ENCODE measurements at places on chromosomes 1 and 21. TPM values are rescaled to one million over a fixed set of nuclear protein-coding genes. Genes with fewer than 3 reads are reported as not detected.

DNA sequence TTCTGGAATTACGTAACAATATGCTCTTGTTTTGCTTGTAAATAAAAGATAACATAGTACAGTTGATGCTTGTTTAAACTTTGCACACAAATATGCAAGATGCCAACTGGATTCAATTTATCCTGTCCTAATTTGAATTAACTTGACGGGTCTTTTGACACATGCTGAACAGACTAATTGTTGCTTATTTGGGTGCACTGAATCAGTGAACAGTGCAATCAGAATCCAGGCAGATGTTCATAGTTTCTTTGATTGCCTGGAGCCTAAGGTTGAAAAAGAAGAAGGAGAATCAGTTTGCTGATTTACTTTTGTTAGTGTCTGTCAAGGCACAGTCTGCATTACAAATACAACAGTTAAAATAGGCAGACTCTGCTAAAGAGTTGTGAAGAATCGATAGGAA lies 307.9 kb downstream of the COL11A1 start:
- no peaks in the 10 kb centered on the region for H3K4me1 ChIP-seq
- H3K27me3 ChIP-seq, result no peaks in the 10 kb centered on the region
- H3K4me3 ChIP-seq, result no peak overlapping the region
- DNase-seq, result no peak
- H3K36me3 ChIP-seq, result no peaks in the 10 kb centered on the region

Gene LRRC39
- total RNA-seq, result 53.4 TPM

GRCh38 chr1:206541236-206541833 lies 34.0 kb downstream of the RASSF5 start:
- no peak overlapping the region for H3K4me3 ChIP-seq
- H3K36me3 ChIP-seq, result no peaks in the 10 kb centered on the region
- H3K4me1 ChIP-seq, result peaks cover 18% of the 10 kb centered on the region
- DNase-seq, result no peak
- no peaks in the 10 kb centered on the region for H3K27me3 ChIP-seq

GRCh38 chr1:25083481-25084345 lies 148.6 kb downstream of the SYF2 start:
- no peak overlapping the region for H3K4me3 ChIP-seq
- H3K4me1 ChIP-seq, result no peaks in the 10 kb centered on the region
- H3K27ac ChIP-seq, result no peak overlapping the region
- no peaks in the 10 kb centered on the region for H3K36me3 ChIP-seq
- DNase-seq, result no peak

GRCh38 chr1:154170547-154171222 lies 15.8 kb upstream of the NUP210L start:
- H3K36me3 ChIP-seq, result peaks cover 72% of the 10 kb centered on the region
- no peak overlapping the region for H3K4me3 ChIP-seq
- no peaks in the 10 kb centered on the region for H3K27me3 ChIP-seq
- H3K4me1 ChIP-seq, result no peaks in the 10 kb centered on the region
- H3K27ac ChIP-seq, result no peak overlapping the region
- no peak for DNase-seq

DNA sequence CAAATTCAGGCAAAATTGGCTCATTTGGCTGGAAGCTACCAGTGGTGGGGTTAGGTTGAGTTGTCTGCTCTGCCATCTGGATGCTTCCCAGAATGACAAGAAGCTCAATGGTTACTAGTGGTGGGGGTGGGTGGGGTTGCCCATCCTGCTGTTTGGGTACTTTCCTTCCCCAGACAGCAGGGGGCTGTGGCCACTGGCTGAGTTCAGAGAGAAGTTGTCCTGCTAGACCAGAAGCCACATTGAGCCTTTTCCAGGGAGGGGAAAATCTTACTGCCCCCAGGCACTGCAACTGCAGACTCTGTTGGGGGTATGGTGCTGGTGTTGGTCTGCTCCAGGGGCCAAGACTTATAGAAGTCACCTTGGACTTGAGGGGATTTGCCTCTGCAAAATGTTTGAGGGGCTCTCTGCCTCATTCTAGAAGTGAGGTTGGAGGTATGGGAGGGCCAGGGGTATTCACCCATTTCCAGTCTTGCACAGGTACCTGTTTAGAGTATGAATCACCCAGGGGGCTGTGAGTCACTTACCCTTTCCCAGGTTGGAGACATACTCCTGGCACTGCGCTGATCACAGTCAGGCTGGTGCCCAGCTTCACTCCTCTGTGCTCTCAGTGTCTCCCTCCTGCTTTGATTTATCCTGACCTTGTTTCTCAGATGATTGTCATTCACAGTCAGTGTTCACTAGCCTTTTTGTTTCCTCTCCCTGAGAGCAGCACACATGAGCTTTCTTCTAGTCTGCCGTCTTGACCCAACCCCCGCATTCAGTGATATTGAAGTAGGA lies 89.1 kb upstream of the NEGR1 start:
- no peaks in the 10 kb centered on the region for H3K36me3 ChIP-seq
- no peaks in the 10 kb centered on the region for H3K27me3 ChIP-seq
- no peak for DNase-seq

- no peak overlapping the region for H3K27ac ChIP-seq
- H3K4me3 ChIP-seq, result no peak overlapping the region
- peaks cover 3% of the 10 kb centered on the region for H3K4me1 ChIP-seq
- DNase-seq, result peak; percentile 18
Observed at GRCh38 chr21:46129846-46130651, 25.3 kb downstream of the FTCD start.

GRCh38 chr1:84771895-84772294 lies 81.6 kb upstream of the SSX2IP start:
- no peak for DNase-seq
- H3K36me3 ChIP-seq, result no peaks in the 10 kb centered on the region
- H3K27ac ChIP-seq, result no peak overlapping the region
- H3K4me3 ChIP-seq, result no peak overlapping the region
- no peaks in the 10 kb centered on the region for H3K4me1 ChIP-seq

GRCh38 chr1:4121293-4121684 lies 221.2 kb upstream of the C1orf174 start:
- no peaks in the 10 kb centered on the region for H3K36me3 ChIP-seq
- H3K27me3 ChIP-seq, result peaks cover 4% of the 10 kb centered on the region

DNA sequence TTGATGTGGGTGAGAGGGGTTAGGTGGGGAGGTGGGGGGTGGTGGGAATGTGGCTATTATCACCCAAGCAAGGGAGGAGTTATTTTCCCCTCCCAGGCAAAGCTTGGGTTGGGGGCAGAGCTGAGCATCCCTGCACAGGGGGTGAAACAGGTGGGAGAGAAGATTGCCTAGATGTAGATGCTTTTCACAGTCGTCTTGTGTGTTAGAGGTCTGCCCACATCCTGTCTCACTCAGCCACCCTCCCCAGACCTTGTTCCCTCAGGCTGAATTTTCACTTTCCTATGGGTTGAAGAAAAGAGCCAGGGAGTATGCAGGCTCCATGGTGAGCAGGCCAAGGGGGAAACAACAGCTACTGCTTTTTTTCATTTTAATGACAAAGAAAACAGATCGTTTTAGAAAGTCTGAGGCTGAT lies 223.5 kb downstream of the KIF26B start:
- no peaks in the 10 kb centered on the region for H3K27me3 ChIP-seq
- no peaks in the 10 kb centered on the region for H3K4me1 ChIP-seq
- no peaks in the 10 kb centered on the region for H3K36me3 ChIP-seq

Gene CRYAA
- not detected for total RNA-seq

Gene FCRL1
- not detected for total RNA-seq

All from heart left ventricle (tissue), 16 donors.